ENCODE measurements at places on chromosomes 1 and 21.

DNA sequence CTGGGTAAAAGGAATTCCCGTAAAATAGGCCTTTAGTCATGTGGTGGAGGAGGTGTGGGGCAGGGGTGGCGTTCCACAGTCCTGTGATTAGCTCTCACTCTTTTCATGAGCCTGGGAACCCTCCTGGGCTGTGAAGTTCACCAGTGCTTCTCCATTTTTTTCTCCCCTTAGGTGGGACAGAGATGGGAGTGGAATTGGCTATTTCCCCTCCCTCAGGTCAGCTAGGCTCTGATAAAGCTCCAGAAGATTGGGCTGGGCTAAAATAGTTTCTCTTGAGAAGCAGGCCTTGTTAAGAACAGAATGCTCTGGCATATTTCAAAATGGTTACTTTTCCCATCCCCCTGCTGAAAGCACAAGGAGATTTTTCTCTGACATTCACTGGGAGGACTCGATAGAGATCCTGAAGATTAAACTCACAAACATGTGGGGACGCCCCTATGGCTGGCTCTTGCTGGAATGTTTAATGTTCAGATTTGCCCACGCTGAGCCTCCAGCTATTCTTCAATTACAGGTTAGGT lies 33.4 kb upstream of the SLC2A1 start:
- DNase-seq, result no peak

- no peak for DNase-seq
Observed at GRCh38 chr21:29887313-29888009, 52.3 kb downstream of the GRIK1 start.

DNA sequence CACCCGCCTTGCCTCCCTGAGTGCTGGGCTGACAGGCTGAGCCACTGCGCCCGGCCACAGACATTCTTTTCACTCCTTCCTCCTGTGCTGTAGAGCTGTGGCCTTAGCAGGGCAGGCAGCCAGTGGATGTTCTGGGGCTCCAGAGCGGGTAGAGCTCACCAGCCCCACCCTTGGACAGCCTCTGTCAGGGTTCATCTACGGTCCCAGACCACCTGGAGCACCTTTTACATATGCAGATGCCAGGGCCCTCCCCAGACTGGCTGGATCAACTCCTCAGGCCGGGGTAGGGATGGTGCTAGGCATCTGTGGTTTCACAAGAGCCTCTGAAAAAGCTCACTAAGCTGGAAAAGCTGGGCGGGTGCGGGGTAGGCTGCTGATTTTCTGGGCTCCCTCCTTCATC lies 4.6 kb downstream of the ATP13A2 start:
- DNase-seq, result no peak

DNA sequence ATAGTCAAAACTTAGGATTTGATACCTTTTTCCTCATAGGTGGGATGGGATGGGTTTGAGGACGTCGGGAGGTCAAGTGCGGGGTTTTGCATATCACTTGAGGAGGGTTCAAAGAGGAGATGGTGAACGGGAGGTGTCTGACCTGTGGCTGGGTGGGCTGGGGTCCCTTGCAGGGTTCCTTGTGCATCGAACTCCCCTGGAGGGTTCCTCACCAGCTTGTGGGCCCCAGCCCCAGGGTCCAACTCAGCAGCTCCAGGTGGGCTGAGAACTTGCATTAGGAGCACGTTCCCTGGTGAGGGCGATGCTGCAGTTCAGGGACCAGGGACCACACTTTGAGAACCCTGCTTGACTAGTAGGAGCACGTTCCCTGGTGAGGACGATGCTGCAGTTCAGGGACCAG lies 23.2 kb downstream of the TRPM2 start:
- no peak for DNase-seq

GRCh38 chr1:68111519-68112436 lies 61.4 kb upstream of the DIRAS3 start:
- peak; percentile 18 for DNase-seq

- no peak for DNase-seq
Observed at GRCh38 chr1:201020040-201020591, 3.4 kb downstream of the KIF21B start.

GRCh38 chr1:40477678-40478053 lies 576 bp downstream of the ZFP69 start:
- no peak for DNase-seq

- DNase-seq, result no peak
Observed at GRCh38 chr1:28115267-28115666, 26.9 kb upstream of the EYA3 start.

GRCh38 chr1:232562855-232563510 lies 67.0 kb downstream of the SIPA1L2 start:
- no peak for DNase-seq

DNA sequence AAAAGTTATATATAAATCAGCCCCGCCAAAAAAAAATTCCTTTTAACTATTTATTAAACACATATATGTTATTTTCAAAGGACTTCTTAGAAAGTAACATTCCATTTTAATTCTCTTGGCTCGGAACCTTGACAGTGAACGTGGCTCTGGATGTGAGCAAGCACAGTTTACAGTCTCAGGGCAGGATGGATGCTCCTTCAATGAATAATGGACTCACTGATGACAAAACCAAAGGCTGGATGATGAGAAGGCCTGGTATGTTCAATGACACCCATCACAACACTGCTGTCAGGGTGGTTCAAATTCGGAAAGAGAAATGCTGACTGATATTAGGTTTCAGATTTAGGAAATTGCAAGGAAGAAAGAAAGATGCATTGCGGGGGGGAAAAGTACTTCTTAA lies 148.8 kb downstream of the SIPA1L2 start:
- no peak for DNase-seq

DNA sequence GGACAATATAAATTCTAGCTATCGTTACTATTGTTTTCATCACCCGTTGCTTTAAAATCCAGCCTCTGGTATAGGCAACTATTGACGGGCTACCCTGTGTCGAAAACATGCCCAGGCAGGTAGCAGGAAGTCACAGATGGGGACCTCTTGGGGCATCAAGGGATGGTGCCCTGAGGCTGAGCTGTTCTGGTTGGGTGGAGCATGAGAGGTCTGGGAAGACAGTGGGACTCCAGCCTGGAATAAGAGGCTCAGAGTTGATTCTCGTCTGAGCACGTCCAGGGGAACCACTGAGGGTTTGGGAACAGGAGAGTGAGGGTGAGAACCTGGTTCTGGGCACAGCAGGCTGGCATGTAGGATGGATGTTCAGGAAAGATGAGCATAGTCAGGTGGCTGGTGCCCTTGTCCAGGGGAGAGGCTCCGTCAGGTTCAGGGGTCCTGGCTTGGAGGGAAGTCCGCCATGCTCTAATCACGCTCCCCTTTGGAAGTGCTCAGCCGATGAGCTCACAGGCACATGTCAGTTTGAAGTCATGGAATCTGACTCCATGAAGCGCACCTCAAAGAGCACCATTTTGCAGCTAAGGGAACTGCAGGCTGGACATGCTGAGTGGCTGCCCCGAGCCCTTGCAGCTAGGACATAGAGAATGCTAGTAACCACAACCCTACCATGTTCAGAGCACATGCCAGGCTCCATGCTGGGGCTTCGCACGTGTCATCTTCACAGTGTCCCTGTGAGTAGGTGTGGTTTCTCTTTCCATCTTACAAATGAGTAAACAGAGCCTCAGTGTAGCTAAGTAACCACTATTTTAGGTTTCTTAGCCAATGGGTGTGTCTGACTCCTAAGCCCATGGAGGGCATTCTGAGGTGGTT lies 21.0 kb downstream of the PCSK9 start:
- DNase-seq, result no peak

GRCh38 chr1:217953922-217954321 lies 322.8 kb downstream of the SPATA17 start:
- DNase-seq, result no peak

DNA sequence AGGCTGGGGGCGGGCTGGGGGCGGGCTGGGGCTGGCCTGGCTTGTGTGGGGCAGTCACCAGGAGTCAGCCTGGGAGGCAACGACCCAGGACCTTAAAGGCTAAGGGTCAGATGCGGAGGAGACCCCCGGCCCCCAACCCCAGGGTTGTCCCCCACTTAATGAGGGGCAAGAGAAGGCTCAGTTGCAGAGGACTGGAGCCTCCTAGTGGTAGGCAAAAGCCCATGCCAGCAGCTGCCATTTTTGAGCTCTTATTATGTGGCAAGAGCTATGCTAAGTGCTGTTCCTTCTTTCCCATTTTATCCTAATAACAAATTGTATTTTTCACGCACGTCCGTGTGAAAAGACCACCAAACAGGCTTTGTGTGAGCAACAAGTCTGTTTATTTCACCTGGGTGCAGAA lies 8.0 kb downstream of the KIAA1614 start:
- no peak for DNase-seq

DNA sequence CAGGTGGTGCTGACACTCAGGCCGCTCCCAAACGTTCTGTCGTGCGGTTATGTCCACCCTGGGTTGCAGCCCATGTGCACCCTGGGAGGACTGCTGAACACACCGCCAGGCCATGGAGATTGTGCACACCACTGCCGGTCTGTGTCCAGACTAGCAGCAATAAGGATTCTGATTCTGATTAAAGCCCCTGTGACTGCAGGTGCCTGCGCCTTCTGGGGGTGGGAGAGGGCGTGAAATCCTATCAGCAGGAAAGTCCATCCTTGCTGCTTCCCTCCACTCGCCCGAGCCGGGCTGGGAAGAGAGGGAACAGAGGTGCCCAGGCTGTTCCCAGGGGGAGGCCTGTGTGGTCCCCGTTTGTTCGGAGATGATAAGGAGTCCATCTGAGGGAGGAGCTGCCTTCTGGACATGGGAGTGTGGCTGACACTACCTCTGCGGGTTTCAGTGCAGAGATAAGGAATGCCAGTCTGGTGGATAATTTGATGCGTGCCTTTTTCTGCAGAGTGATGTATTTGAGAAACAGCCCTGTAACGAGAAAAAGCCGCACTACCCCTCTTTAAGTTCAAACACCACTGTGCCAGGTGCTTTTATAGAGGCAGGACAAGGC lies 41.2 kb downstream of the BACE2 start:
- DNase-seq, result no peak

DNA sequence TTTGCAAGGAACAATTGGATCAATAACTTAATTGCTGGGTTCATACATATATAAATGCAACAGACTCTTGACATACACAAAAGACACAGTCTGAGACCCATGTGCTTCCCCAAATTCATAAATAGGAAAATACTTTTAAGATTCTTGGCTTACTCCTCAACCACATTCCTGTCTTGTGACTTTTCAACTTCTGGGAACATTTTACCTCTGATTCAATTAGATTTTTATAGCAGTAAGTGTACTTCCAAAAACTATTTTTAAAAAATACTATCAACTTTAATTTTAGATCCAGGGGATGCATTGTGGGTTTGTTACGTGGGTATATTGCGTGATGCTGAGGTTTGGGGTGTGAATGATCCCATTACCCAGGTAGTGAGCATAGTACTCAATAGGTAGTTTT lies 406.7 kb downstream of the RPS6KC1 start:
- DNase-seq, result no peak

DNA sequence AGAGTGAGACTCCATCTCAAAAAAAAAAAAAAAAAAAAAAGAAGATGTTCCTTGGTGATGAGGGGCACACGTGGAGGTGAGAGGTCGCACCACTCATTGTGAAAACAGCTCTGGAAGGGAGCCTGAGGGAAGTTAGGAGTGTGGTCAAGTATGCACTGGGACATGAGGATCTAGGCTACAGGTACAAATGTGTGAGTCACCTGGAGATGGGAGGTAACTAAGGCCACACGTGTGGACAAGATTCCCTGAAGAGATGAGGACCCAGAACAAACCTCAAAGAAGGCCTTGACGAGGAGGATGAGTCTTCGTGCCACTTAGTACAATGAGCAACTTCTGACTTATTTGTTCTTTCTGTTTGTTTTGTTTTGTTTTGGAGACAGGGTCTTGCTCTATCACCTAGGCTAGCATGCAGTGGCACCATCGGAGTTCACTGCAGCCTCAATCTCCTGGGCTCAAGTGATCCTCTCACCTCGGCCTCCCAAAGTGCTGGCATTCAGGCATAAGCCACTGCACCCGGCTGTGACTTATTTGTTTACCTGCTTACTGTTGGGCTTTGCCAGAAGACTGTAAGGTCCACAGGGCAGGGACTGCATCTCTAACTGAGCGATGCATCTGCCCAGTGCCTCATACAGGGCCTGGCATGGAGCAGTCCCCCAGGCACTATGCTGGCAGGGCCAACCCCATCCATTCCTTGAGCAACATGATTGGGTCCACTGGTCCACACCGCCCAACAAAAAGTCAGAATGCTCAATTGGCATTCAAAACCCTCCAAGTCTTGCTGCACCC lies 6.4 kb downstream of the ASAP3 start:
- DNase-seq, result no peak

DNA sequence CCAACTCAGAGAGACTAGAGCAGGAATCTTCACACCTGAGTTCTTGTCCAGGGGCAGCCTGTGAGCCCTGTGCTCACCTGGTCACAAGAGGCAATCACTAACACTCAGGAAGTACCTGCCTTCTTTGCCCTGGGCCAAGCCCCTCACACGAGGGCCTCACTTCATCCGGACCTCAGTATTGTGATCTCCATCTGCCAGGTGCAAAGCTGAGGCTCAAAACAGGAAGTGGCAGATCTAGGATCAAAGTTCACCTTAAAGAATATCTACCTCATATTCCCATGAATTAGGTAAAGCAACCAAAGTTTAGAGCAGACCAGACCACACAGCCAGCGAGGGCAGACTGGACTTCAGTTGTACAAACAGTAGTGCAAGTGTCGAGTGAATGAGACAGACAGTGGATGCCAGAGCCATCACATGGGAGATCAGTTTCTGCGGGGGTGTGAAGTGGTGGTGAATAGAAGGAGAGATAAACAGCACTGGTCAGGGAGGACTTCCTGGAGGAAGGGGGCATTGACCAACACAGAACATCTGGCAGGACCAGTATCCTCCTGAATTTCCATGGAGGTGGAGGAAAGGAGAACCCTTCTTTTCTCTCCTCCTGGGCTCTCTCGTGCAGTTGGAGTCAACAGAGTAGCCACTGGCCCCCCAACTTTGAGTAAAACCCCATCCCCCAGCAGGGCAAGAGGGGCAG lies 116.6 kb upstream of the ZBTB40 start:
- DNase-seq, result no peak

DNA sequence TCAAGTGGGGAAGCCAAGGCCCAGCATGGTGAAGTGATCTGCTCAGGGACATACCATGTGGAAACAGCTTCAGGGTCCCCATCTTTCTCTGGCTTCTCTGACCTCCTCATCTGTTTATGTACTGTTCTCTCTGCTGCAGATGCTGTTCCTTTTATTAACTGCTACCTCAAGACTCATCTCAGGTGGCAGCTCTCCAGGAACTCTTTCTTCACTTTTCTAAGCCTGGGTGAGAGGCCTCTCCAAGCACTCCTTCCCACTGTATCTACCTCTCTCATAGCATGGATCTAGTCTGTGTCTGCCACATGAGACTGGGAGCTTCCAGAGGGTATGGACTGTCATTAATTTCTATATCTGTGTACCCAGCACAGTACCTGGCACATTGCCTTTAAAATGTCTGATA lies 73.4 kb upstream of the PPM1J start:
- no peak for DNase-seq
